ENCODE measurements at places on chromosomes 1 and 21.

DNA sequence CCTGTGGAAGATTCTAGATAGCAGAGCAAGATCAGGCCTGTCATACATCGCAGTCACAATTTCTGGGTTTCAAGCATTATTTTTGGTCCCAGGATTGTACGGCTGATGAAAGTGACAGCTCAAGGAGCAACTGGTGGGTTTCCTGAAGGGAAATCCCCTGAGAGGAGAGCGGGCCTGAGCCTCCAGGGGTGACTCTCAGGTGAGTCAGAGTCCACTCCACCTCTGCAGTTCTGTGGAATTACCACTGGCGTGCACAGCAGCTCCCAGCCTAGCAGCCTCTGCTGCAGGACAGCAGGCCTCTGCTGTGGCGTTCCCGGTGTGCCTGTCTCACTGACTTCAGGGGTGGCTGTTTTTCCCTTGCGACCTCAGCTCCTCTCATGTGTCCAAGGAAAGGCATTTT is 24.4 kb downstream of the SLC66A1 start:
- DNase-seq, result no peak

GRCh38 chr1:22651941-22652856 is 837 bp upstream of the C1QB start:
- no peak for DNase-seq

DNA sequence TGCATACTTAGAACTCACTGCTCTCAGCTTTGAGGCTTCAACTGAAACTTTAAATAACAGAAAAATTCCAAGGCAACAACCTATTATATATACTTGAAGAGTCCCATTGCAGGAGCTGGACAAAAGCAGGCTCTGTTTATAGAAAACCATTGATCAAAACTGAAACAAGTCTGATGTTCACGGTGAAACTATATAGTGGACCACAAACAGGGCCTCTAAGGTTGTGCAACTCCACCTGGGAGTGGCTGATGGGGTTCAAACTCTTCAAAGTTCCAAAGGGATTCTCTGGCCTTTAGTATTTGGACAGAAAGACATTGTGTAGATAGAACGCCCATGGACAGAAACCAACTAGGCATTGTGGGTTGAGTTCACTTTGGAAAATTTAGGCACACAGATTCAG is 140.3 kb downstream of the ZC3H11B start:
- no peak for DNase-seq

GRCh38 chr1:233269656-233270055 is 25.9 kb downstream of the PCNX2 start:
- DNase-seq, result no peak

DNA sequence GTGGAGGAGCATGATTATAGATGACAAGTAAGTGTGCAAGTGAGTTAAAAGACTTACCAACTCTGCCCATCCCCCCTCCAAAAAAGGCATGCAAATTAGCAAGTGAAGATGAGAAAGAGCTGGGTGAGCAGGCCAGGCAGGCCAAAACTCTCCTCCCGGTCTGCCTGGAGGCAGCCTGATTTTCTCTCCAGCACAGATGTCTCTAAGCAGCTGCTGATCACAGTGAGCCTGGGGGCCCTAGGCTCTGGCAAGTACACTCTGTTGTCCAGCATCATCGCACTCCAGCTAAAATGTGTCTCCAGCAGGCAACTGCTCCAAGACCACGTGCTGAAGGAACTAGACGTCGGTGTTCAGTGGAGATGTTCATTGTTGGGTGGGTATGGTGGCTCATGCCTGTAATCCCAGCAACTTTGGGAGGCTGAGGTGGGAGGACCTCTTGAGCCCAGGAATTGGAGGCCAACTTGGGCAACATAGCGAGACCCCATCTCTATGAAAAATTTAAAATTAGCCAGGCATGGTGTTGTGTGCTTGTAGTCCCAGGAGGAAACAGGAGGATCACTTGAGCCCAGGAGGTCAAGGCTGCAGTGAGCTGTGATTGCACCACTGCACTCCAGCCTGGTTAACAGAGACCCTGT is 56.7 kb upstream of the PUM1 start:
- DNase-seq, result peak; percentile 61
